Posterior vena cava (tissue), 2 donors: ENCODE measurements at places on chromosomes 11 and 22. TPM values are rescaled to one million over a fixed set of nuclear protein-coding genes. Genes with fewer than 3 reads are reported as not detected.

Gene TIGD3
- not detected for total RNA-seq

Gene MAJIN
- not detected for total RNA-seq

Gene OR51L1
- total RNA-seq = not detected

Gene PATE2
- 0.79 TPM for total RNA-seq

Gene FBLN1
- total RNA-seq = 1,210 TPM

Gene BTBD18
- total RNA-seq = not detected

Gene KDM4E
- not detected for total RNA-seq

Gene KRTAP5-1
- not detected for total RNA-seq

Gene MMP27
- total RNA-seq = 0.32 TPM

Gene RIC8A
- 87.5 TPM for total RNA-seq

Gene UBQLNL
- total RNA-seq = 0.38 TPM

DNA sequence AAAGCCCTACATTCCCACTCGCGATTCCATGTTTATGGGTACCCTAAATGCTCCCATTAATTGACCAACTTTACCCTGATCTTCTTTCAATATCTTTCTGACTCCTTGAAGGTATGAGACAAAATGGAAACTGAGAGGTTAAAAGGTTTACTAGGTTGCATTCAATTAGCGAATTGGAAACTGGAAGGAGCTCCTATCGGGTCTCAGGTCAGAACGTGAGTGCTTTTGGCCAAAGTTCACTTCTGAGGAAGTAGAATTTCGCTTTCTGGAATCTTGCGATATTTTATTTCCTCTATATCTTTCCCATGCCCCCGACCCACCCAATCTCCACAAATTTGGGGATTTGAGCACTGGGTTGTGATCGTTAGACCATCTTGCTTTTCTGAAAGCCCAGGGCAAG, 2.6 kb downstream of the EHF start:
- no peak for DNase-seq

GRCh38 chr11:119578521-119579191, 150.3 kb downstream of the NECTIN1 start:
- DNase-seq = no peak

GRCh38 chr11:80822308-80822707, 1381.5 kb upstream of the TENM4 start:
- no peak for DNase-seq

- DNase-seq = no peak
Observed at GRCh38 chr11:128707681-128708080, 13.8 kb downstream of the FLI1 start.

DNA sequence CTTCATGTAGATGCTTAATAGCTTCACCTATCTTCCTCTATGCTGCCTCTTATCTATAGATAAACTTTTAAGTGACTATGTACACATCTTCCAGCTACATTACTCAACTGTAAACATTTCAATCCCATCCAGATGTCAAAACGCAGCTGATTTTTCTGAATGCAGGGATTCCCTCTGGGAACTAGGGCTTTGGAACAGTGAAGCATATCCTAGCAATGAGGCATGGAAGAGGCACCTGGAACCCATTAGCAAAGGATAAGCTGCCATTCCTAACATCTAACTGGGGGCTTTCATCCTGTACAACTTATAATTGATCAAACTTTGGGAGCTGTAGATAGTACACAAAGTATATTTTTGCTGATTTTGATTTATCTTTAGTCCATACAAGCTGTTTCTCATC, 40.8 kb upstream of the OPCML start:
- DNase-seq = no peak

GRCh38 chr11:119641983-119642745, 86.8 kb downstream of the NECTIN1 start:
- no peak for DNase-seq

- no peak for DNase-seq
Observed at GRCh38 chr22:37893583-37893983, 12.5 kb upstream of the MICALL1 start.

DNA sequence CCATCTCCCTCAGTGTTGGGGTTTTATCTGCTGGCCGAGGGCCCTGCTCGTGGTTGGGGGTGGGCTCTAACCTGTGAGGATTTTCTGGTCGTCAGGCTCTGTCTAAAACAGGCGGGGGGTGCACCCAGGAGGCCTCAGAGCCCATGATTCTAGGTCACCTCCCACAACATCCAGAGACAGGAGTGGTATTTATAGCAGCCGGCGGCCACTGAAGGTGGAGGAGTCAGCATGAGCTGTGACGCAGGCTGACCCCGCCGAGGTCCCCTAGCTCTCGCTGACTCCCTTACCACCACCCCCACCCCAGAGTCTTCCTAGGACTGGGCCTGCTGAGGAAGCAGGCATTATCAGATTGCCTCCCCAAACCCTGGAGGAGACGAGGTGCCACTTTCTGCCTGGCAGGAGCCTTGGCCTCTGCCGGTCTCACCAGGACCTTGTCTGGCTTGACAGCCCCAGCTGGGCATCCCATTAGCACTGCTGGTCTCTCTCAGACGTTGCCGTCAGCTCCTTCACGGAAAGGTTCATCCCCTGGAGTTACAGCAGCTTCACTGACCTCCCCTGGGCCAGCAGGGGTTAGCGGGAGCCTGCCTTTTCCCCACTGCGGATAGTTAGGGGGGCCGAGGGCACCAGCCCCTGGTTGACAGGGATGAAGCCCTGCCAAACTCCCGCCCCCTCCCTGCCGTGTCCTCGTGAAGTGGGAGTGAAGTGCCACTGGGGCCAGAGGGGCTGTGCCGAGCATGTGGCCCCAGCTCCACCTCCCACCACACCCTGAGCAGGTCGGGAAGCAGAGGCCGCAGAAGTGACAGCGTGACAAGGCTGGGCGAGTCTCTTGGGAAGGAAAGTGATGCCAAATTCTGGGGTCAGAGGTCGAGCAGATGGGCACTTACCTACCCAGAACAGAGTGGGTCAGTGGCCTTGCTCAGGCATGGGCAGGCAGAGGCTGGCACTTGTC, 26.5 kb downstream of the DAGLA start:
- no peak for DNase-seq

- DNase-seq = no peak
Observed at GRCh38 chr11:101867951-101868350, 46.9 kb upstream of the CEP126 start.

DNA sequence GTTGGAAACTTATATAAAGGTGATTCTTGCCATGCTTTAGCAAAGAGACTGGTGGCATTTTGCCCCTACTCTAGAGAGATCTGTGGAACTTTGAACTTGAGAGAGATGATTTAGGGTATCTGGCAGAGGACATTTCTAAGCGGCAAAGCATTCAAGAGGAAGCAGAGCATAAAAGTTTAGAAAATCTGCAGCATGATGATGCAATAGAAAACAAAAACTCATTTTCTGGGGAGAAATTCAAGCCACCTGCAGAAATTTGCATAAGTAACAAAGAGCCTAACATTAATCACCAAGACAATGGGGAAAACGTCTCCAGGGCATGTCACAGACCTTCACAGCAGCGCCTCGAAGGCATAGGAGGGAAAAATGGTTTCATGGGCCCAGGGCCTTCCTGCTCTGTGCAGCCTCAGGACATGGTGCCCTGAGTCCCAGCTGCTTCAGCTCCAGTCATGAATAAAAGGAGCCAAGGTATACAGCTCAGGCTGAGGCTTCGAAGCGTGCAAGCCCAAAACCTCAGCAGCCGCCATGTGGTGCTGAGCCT, 83.4 kb downstream of the MRTFA start:
- no peak for DNase-seq

- peak; percentile 80 for DNase-seq
Observed at GRCh38 chr22:24429411-24430365, 2.3 kb downstream of the ADORA2A start.

DNA sequence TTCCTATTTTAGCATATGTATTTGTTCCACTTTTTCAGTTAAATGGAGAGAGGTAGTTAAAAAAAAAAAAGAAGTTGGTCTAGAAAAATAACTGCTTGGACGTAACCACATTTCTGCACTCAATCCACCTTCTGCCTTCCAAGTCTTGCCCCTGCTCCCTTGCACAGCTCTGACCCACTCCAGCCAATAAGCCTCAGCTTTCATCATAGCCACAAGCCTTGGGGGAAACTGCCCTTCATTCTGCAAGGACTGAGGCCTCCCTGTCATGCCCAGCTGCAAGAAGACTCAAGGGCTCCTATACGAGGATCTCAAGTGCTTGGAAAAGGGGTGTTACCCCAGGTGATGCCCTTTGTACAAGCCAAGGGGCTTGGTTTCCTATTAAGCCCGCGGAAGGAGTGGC, 36.0 kb upstream of the OAF start:
- DNase-seq = peak; percentile 19

- peak; percentile 87 for DNase-seq
Observed at GRCh38 chr22:31344578-31345330, 1.4 kb downstream of the PATZ1 start.

DNA sequence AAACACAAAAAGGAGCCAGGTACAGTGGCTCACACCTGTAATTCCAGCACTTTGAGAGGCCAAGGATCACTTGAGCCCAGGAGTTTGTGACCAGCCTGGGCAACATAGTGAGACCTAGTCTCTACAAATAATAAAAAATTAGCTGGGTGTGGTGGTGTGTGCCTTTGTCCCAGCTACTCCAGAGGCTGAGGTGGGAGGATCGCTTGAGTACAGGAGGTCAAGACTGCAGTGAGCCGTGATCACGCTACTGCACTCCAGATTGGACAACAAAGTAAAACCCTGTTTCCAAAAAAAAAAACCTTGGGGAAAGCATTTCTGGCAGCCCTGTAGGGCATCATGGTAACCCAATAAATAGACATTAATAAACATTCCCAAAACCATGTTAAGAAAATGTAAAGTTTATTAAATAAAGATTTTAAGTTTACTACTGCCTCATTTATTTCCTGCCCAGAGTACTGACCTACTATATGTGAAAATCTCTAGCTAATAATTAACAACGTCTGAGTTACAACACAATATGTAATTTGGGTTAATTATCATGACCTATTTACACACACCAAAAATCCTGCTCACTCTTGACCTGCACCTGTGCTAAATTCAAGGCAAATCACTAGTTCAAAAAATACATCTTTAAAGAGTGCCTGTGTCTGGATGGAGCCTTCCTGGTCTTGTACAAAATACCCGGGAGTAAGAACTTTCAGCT, 8.4 kb downstream of the EEF1G start:
- DNase-seq = peak; percentile 49

DNA sequence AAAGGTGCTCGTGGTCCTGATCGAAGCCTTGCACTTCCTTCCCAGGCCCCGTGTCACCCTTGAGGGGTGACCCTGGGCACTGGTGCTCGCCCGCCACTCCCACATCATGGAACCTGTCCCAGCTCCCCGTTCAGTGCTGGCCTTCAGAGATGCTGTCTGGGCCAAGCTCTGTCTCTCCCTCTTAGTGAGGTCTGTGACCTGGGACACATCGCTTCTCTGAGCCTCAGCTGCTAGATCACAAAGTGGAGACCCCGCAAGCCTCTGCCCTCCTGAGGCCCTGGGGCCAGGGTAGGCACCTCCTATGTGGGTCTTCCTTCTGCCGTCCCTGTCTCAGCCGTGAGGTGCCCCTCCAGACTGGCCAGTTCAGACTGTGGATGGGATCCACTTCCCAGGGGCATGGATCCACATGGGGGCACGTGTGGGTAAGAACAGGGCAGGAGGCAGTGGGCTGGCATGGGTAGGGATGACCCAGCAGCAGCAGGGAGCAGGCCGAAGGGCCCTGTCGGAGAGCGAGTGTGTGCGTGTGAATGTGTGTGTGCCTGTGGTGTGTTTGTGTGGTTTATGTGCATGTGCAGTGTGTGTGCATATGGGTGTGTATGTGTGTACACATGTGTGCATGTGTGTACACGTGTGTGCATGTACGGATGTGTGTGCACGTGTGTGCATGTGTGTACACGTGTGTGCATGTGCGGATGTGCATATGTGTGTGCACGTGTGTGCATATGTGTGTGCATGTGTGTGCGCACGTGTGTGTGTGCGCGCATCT, 1073.7 kb downstream of the BRD1 start:
- peak; percentile 48 for DNase-seq

DNA sequence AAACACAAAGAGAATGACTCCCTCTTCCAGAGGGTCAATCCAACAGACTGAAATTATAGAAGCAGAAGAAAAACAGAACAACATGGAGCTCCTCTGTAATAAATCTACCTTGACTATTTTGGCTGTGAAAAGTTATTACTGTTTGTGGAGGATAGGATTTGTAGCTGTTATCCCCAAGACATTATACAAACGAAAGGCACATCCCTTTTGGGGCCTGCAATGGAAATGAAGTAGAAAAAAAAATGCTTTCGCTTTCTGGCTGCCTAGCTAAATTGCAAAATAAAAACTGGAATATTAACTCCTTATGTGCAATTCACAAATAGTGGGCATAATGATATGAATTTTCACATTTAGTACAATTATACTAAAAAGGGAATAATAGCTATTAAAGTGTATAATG, 123.8 kb upstream of the CCDC179 start:
- DNase-seq = no peak

DNA sequence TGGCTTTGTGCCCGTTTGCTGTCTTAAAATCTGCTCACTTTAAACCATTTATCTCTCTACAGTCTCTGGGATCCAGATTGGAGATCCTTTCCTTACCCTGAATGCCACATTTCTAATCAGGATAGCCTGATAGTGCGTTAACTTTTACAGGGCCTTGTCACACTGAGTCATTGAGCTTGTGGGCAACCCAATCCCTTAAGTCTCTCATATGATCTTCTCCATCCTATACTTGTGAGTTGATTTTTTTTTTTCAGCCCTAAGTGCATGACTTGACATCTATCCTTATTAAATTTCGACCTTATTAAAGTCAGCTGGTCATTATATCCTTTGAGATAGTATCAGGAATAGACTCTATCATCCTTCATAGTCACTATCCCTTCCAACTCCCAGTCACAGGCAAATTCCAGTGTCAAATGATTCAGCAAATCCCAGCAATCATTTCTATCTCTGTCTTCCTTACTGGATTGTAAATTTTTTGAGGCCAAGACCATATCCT, 57.7 kb downstream of the TEAD1 start:
- no peak for DNase-seq

GRCh38 chr22:47151490-47151889, 389.0 kb downstream of the TBC1D22A start:
- no peak for DNase-seq

DNA sequence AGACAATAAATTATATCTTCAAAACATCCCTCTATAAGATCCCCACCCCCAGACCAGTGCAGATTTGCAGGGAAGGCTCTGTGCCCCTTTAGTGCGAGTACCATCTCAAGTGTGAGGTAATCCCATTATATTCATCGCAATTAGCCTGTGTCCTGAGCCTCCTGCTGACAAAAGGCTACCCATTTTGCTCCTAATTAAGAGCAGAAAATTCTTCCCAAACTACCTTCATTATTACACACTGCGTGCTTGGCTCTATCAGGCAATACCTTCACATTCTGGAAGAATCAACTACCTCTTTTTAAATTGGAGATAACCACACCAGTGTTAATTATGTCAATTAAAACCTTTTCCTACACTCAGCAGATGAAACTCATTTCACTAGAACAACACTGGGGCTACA, 1133.4 kb upstream of the CCDC90B start:
- no peak for DNase-seq

- DNase-seq = no peak
Observed at GRCh38 chr11:78742430-78742829, 167.8 kb upstream of the NARS2 start.

GRCh38 chr22:30357236-30357570, 396 bp downstream of the CCDC157 start:
- no peak for DNase-seq
